ENCODE measurements at places on chromosomes 3 and 15.

DNA sequence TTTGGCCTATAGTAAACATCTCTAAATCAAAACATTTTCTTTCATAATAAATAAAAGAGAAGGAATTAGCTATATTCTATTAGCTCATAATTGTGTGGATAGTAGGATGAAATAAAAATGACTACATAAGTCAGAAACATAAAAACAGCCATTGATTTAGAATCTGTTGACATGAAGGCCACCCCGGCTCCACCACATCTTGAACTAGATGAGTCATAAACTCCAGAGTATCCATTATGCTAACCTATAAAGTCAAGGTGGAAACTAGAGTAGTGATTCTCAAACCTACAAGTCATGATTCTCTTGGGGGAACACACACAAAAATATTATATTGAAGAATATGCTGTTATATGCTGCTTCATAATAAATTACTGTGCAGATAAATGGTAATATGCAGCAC is 831.0 kb downstream of the TUSC7 start:
- no peak for DNase-seq

DNA sequence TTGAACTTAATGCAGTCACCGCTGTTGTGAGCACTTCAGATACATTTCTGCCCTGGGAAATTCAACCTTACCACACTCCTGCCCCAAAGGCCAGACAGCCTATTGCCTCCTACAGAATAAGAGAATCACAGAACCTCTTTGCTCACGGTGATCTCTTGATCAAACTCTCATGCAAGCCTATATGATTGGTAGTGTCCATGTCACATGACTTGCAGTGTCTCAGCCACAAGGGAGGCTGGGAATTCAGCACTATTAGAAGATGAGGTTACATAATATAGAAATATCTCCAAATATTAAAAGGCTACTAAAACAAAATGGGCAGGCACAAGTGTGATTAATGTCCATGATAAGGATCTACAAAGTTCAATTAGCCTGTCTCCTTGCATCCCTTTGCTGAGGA is 3.8 kb upstream of the PCOLCE2 start:
- no peak for DNase-seq

DNA sequence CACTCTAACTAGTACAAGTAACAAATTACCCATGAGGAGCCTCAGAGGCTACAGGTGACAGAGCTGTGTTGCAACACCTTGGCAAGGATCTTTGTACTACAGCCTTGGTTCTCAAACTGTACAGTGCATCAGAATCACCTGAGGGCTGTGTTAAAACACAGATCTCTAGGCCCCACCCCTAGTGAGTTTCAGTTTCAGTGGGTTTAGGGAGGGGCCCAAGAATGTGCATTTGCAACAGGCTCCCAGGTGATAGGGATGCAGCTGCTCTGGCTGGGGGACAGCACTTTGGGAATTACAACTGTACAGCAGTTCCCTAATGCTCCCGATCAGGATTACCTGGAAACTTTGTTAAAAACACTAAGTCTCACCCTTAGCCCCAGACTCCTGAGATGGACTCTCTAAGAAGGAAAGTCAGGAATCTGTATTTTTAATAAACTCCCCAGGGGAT is 66.1 kb upstream of the NR2F2 start:
- DNase-seq, result no peak

DNA sequence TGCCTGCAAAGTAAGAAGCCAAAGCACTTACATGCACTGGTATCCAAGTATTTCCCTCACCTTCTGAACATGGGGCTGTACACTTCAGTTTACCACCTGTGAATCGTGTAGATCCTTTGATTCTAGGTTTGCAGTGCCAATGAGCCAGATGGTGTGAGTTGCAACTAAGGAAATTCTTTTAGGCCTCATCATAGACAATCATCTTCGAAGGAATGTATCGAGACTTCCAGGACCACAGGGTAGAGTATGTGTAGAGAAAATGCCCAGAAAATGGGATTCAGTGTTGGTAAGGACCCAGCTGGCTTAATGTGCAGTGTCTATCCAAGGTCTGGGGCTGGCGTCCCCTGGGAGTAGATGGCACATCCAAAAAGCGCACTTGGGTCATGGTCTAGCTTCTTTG is 323.2 kb upstream of the TPM1 start:
- DNase-seq, result no peak

DNA sequence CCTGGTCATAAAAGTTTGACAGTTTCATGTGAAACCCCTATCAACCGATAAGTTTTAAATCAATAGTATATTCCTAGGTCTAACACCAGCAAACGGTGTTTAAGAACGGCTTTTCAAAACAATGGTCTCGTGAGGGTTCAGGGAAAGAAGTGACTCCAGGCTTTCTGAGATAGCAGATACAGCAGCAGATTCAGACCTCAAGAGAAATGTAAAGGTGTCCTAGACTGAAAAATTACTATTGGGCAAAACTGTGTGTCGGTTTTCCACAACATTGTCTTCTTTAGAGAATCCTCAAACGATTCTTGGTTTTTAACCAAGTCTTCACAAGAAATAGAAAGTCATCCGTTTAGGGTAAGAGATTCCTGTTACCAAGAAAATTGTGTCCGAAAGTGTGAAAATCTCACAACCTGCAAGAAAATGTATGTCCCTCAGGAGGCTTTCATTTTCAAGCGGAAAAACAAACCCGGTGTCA is 1.2 kb downstream of the SETD2 start:
- DNase-seq, result no peak

GRCh38 chr3:20527368-20527767 is 341.4 kb upstream of the SGO1 start:
- DNase-seq, result no peak

DNA sequence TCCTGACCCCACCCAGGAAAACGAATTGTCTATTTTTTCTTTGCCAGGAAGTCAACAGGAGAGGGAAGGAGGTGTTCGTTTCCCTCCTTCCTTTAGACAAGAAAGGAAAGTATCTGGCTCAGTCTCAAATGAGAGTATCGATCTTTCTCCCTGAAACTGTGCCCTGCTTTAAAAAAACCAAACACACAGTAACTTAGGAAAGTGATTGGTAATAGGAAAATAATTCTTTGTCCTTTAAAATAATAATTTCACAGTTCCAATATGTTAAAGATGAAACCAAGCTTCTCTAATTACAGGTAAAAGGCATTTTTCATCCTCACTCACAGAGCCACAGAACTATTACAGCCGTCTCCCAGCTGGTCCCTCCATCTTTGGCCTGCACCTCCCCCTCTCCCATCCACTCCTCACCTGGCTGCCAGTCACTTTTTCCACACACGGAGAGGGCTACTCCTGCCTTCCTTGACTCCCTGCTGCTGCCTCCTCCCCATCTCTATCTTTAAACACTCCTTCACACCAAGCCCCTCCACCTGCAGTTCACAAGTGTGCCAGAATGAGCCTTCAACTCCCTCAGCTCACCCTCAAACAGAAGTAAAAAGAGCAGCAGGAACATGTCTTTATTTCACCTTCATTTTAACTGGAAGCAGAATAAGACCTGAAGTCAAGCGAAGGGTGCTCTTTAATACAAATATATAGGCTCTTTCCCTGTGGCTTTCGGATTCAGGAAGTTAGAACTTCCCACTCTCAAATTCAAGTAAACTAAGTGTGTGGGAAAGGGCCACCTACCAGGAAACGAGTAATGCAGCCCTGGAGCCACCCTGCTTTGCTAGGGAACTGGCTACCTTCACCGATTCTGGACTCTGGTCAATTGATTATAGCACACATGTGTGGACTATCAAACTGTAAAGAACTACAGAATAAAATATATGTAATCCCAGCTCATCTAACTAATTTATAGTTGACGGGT is 116.4 kb downstream of the SENP2 start:
- DNase-seq, result no peak
